NCI-H1092 (cell line): ENCODE measurements at places on chromosomes 13 and 19.

DNA sequence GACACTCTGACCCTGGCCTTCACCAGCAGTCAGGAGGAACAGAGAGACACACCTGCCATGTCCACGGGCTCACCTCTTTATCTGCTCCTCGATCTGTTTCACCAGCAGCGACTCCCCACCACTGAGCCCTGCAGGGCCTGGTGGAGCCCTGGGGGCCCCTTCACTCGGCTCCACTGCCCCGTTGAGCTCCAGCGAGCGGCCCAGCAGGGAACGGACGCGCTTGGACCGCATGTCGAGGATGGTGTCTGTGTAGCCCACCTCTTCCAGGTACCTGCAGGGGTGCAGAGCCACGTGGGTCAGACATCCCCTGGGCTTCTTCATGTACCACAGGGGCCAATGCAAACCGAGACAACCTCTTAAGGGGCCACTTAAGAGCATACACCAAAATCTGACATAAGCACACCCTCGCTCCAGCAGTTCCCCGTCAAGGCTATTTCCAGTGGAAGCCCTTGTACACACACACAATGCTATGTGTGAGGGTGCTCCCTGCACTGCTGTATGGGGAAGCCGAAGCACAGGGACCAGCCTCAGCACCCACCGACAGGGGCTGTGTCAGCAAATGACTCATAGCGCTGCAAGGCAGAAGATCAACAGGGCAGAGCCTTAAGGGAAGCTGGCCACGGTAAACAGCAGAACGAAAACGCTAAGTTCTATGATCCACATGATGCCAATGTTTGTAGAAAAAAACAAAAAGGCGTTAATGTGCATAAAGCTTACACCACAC is 12.7 kb upstream of the FKRP start:
- no peak for DNase-seq

- DNase-seq, result no peak
These were observed 32.4 kb downstream of the PHF11 start for GRCh38 chr13:49528161-49528560.

DNA sequence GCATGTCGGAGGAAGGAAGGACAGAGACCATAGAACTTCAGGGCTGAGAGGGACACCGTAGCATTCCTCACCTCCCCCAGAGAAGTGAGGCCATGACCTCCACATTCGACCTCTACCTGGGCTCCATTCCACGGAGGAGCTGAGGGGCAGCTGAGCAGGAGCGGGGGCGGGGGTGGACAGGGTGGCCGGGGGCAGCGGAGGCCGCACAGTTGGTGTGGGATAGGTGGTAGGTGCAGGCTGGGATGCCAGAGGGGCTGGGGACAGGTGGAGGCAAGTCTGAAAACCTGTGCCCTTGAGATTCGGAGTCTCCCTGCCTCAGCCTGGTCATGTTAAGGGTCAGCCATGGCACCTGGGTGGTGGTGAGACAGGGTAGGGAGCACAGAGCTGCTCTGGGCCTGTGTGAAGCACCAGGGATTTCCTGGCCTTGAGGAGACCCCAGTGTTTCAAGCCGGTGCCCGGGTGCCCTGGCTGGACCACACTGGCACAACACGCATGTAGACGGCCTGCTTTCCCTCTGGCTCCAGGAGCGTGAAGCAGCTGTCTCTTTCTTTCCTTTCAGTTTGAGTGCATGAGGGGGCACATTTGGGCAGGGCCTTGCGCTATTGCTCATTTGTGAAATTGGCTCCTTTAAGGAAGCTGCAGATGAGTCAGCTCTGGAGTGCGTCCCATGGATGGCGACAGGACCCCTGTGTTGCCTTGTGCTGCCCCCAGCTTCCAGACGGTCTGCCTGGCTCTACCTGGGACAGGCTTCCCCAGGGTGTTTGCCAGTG is 51.8 kb downstream of the TSSK6 start:
- no peak for DNase-seq

DNA sequence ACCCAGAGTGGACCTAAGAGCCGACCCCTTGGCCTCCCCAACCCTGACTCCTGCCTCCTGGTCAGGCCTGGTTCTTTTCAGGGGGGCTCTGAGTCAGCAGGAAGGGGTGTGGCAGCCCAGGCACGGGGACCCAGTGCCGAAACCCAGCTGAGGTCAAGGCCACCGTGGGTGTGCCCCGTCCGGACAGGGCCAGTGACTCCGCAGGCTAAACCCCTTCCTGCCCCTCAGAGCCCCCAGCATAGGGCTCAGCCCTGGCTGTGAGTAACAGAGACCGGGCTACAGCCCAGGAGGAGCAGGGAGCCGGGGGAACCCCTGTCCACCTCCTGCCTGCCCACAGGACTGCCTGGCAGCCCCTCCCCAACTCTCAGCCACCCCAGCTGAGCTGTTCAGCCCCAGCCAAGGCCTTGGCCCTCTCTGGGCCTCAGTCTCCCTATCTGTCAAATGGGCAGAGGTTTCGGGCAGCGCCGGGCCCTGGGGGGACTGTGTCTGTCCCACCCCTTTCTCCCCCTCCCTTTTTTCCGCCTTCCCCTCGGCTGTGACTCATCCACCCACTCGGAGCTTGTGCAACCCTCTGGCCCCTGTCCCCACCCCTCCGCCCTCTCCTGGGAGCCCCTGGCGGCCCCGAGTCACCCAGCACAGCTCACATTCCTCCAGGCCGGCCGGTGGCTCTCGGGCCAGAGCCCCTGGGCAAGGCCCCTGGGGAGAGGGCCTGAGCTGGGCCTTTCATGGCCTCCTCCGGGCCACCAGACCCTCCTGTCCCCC is 8.6 kb downstream of the ZBTB7A start:
- no peak for DNase-seq

GRCh38 chr19:17985037-17985818 is 18.3 kb downstream of the KCNN1 start:
- no peak for DNase-seq

- no peak for DNase-seq
These were observed 1.9 kb downstream of the PCSK4 start for GRCh38 chr19:1488282-1488601.
